GM18507 (cell line): ENCODE measurements at places on chromosomes 4 and X.
A peak's percentile ranks its signal among the peaks of the same experiment; 100 is the strongest.

DNA sequence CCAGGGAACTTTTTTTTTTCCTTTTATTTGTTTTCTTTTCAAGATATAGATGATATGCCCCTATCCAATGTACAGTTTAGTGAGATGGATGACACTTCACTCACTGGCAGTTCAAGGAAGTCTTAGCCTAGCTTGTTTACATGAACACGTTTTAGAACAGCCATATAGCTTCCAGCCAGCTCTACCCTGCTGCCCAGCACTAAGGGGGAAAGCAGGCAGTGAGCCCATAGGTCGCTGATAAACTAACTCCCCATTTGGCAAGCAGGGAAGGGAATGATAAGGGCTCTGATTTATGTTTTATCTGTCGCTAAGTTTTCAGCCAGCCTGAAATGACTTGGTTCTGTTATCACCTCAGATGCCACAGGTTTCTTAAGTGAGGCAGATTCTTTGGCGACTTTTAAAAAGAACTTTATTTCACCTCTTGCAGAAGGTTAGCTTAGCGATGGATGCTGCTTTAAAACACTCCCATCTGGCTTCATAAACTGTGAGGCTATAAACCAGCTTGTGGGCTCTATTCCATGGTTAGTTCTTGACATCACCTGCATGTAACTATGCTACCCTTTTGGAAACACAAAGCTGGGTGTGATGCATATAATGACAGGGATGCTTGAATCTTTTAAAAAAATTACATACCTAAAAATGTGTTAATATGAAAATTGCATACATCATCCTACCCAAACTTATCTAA, 348.4 kb downstream of the FBXO8 start:
- no peak for DNase-seq

DNA sequence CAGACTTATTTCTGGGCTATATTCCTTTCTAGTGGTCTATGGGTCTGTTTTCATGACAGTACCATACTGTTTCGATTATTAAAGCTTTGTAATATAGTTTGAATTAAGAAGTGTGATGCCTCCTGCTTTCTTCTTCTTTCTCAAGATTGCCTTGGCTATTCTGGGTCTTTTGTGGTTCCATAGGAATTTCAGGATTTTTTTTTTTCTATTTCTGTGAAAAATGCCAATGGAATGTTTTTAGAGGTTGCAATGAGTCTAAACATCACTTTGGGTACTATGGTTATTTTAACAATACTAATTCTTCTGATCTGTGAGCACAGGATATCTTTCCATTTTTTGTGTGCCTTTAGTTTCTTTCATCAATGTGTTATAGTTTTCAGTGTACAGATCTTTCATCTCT, 204.3 kb upstream of the HCCS start:
- DNase-seq: no peak

- DNase-seq: no peak
These were observed 22.8 kb downstream of the GUF1 start for GRCh38 chr4:44701037-44701436.

DNA sequence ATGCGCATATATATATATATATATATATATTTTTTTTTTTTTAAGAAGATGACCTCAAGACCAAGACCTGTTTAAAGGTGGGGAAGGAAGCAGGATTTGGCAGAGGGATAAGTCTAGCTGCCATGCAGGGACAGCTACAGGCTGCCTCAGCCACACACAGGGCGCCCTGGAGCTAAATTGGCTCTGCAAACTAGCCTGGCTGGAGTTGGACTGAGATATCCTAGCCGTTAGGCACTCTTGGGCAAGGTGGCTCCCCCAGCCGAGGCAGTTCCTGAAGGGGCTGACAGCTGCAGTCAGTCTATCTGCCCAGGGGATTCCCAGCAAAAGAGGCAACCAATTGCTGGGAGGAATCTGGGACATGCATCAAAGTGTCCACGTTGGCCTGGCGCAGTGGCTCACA, 21.9 kb downstream of the TRIML1 start:
- DNase-seq: no peak

GRCh38 chrX:47190445-47191269, 3.0 kb upstream of the UBA1 start:
- DNase-seq: peak; percentile 68

DNA sequence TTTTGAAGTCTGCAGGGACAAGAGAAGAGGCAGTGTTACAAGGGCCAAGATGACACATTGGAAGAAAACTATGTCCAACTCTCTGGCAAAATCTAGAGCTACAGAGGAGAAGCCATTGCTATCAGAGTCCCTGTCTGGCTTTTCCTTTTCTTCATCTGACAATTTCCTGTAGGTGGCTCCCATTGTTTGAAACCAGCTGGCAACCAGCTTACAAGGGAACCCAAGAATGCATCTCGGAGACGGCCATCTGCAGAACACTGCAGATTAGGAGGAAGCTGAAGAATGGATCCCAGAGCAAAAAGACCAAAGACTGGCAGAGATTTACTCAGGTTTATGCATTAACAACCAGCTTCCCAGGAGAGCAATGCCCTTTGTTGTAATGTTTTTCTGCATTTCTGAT, 216.2 kb upstream of the CTSO start:
- no peak for DNase-seq

- no peak for DNase-seq
These were observed 127.1 kb upstream of the DCAF8L1 start for GRCh38 chrX:28108186-28108945.

GRCh38 chrX:22134681-22135080, 102.6 kb downstream of the PHEX start:
- no peak for DNase-seq

GRCh38 chr4:184851886-184852285, 26.1 kb upstream of the ACSL1 start:
- DNase-seq: no peak

DNA sequence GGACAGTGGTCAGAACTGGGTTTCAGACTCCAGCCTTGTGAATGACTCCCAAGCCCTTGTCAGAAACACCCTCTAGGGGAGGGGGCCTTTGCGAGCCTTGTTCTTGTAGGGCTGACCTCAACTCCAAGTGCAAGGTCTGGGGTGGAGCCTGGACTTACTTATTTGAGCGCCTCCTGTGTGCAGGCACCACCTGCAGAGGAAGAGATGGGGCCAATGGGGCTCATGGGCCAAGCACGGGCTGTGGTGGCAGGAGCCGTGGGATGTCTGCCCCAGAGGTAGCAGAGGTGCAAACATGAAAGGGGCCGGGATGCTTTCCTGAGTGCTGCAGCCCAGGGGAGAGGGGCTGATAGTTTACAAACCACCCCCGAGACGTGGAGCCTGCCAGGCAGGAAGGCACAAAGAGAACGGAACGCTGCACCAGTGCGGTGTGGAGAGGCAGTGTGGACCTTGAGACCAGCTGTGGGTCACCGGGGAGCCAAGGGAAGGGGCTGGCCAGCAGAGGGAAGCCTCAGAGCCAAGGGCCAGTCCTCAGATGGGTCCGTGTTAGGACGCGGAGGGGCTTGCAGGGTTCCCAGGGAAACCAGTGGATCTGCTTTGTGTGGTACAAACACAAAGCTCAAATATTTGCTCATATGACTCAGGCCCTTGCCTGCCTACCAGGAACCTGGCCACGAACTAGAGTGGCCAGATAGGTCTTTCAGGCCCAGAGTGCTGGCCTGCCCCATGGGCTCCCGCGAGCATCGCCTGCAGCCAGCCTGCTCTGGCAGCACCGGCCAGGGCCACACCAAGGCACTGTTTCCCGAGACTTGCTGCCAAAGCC, 8.7 kb upstream of the TADA2B start:
- DNase-seq: no peak

GRCh38 chr4:23770011-23770410, 119.8 kb downstream of the PPARGC1A start:
- no peak for DNase-seq

DNA sequence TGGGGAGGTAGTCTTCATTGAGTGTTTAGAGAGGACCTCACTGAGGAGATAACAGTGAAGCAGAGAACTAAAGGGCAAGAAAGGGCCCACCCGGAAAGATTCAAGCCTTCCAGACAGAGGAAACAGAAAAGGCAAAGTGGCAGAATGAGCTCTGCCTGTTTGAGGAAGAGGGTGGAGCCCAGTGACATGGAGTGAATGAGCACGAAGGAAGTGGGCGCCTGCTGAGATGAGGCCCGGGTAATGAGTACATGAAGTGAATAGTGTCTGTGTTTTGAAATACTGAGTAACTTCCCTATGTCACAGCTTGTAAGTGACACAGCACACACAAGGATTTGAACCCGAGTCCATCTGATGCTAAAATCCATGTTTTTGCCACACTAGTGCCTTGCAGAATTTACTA, 32.5 kb upstream of the TLR2 start:
- DNase-seq: no peak

GRCh38 chr4:126404549-126404948, 1089.8 kb downstream of the FAT4 start:
- DNase-seq: no peak

- DNase-seq: no peak
These were observed at the start of gene TMEM255A for GRCh38 chrX:120310861-120311726. TMEM255A (minus strand) TSS chrX:120311461; CDS start chrX:120311309, 152 bp downstream.

- DNase-seq: no peak
These were observed 8.2 kb downstream of the MED14 start for GRCh38 chrX:40727093-40727492.

GRCh38 chr4:147924604-147925412, 192.9 kb downstream of the ARHGAP10 start:
- DNase-seq: no peak

DNA sequence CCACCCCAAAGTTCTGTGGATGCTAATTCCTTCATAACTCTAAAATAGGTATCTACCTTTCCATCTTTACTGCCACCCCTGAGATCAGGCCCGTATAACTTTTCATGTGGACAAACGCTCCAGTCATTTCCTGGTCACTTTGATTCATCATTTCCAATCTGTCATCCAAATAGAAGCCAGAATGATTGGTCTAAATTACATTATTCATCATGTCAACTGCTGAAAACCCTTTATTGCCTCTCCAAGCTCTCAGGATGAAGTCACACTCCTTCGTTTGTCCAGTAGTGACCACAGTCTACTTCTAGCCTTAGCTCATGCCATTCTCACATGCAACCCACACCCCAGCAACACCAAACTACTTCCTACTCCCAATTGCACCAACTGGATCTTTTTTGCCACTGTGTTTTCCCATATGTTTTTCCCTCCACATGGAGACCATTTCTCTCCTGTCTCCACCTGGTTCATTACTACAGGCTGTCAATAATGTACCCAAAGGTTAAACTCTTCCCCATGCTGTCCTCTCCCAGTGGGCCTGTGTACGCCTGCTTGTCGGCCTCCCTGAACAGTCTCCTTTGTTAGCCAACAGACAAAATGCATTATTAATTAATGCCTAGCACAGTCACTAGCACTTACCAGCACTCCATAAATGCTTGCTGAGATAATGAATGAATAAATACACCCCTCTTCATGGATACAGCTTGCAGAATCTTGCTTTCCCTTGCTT, 382.6 kb upstream of the NOCT start:
- no peak for DNase-seq

DNA sequence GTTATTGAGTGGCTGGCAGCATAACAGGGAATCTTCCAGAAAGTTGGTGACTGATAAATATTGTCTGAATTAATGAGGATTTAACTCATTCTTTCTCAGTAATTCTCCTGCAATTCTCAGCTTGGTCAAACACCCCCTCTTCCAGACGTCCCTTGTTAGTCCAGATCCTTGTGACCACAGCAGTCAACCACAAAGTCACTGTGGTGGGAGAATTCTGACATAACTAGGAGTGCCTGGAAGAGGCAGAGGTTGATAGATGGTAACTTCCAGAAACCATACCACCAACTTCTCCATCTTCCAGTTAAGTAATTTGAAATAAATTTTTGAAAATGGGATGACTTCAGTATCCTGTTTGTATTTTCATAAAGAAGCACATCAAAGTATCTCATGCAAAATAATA, 90.1 kb downstream of the CEP44 start:
- DNase-seq: no peak

GRCh38 chrX:135707880-135708279, 5.6 kb upstream of the CT45A1 start:
- DNase-seq: peak; percentile 0

GRCh38 chr4:11805842-11806241, 377.1 kb upstream of the HS3ST1 start:
- DNase-seq: no peak

DNA sequence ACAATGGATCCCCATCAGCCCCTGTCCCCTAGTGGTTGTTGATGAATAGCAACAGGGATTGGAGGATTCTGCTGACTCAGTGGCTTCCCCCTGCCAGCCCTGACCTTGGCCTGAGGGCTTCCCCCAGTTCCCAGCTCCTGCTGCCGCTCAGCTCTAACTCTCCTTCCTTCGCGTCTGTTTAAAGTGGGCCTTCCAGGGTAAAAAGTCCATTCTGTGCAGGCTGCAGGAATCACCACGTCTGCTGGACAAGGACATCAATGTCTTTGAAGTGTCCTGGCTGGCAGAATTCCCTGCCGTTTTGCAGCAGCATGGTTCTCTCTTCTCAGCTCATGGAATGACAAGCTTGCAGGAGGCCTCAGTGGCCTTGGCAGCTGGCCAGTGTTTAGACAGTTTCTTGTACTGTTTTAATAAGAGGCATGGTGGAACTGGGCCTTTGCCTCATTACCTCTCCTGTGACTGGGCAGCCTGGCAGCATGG, 152.5 kb upstream of the STX18 start:
- no peak for DNase-seq

DNA sequence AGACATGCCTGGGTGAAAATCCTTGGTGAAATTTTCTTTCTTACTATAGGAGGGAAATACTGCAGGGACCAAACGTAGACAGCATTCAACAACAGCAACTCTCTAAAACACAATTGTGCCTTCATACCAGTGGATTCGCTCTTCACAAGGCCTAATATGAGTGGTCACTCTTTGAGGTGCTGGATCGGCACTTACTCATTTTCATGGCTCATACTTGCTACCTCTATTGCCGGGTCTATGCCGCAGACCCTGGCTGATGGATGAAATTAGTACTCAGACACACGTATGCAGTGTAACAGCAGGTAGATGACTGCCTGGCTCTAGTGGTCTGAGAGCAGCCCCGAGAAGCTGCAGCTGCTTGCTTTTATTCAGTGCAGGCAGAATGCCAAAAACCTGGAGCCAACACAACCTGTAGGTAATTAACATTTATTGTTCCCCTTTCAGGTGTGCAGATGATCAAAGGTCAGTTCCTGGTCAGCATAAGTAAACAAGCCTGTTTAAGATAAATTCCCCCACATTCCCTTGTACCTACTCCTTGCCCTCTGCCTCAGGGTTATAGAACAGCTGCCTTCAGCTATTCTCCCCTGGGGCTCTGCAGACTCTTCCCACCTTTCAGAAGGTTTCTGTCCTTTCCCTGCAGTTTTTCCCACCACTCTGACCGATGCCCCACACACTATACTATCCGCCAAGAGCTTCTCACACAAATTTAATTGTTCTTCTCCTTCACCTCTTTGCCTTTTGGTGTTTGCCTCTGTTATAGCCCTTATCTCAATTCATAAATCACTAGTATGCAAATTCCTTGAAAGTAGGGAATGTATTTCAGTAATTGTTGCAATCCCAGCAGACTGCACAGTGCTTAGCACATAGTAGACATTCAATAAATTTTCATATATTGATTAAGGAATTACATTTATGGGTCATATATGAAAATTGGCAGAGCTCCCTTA, 210.0 kb downstream of the SPANXN3 start:
- no peak for DNase-seq

DNA sequence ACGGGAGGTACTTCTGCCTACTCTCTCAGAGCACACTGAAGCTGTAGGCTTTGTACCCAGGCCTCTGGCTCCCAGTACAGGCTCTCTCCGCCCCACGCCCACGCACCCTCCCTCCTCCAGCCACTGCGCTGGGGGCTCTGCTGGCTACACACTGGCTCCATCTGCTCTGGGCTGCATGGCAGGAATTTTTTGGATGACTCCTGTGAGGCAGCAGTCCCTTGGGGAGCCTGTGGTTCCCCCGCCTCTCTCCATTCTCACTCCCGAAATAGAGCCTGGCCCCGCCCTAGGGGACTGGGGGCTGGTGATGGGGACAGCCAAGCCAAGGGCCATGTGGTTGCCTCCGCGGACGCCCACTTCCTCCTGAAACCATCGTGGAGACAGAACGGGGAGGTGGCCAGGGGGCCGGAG, 58.1 kb upstream of the ADRA2C start:
- no peak for DNase-seq
